LoVo (cell line): ENCODE measurements at places on chromosomes 6 and 20.

- DNase-seq = no peak
Observed at GRCh38 chr6:123712831-123713230, 76.1 kb upstream of the TRDN start.

DNA sequence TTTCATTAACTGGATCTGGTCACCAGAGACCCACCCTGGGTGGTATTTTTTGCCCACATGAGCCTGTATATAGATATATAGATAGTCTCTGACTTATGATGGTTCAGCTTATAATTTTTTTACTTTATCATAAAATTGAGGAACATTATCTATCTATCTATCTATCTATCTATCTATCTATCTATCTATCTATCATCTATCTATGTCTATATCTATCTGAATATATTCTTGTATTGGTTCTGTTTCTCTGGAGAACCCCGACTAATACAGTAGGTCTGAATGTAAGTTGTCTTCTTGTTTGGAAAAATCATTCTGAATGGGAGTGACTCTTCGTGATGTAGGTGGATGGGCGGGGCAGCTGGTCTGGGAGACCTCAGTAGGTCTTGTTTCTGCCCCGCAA, 13.3 kb upstream of the CDKN1A start:
- DNase-seq = no peak

GRCh38 chr20:55514531-55514930, 490.8 kb downstream of the CBLN4 start:
- peak; percentile 41 for DNase-seq

DNA sequence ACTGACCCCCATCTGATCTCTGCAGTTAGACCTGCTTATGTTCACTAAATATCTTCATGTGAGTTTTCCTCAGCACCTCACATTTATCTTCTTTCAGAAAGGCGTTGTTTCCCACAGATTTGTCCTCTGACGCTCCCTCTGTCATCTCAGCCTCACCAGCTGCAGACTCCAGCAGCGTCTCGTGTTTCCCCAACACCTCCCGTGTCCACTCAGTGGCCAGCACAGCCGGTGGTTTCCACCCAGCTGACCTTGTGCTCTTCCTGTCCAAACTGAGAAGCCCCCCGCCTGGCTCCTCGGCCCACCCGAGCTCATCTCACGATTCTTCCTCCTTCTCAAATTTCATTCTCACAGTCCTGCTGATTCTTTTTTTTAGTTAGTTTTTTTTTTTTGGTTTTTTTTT, 12.5 kb downstream of the ERMARD start:
- DNase-seq = no peak

GRCh38 chr6:5084360-5084780, 771 bp upstream of the PPP1R3G start:
- DNase-seq = peak; percentile 5

DNA sequence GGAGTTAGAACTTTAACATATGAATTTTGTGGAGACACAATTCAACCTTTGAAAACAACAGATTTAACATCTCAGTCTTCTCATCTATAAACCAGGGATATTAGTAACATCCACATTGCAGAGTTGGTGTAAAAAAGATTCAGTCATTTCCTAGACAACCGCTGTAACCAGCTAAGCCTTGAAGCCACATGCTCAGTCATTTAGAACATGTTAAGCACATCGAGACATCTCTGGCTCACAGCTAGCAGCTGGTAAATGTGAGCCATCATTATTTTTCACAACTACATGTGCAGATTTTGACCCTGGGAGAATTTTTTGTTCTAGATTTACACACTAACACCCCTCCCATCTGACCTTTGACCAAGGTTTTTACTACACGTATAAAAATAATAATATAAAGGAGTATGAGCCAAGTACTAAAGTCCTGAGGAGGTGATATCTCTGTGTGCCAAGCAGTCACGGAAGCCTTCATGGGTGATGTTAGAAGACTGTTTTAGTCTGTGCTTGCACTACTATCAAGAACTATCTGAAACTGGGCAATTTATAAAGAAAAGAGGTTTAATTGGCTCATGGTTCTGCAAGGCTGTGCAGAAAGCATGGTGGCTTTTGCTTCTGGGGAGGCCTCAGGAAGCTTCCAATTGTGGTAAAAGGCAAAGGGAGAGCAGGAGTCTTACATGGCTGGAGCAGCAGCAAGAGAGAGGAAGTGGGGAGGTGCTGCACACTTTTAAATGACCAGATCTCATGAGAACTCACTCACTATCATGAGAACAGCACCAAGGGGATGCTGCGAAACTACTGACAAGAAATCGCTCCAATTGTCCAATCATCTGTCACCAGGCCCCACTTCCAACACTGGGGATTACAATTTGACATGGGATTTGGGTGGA, 48.7 kb upstream of the IL20RA start:
- no peak for DNase-seq

DNA sequence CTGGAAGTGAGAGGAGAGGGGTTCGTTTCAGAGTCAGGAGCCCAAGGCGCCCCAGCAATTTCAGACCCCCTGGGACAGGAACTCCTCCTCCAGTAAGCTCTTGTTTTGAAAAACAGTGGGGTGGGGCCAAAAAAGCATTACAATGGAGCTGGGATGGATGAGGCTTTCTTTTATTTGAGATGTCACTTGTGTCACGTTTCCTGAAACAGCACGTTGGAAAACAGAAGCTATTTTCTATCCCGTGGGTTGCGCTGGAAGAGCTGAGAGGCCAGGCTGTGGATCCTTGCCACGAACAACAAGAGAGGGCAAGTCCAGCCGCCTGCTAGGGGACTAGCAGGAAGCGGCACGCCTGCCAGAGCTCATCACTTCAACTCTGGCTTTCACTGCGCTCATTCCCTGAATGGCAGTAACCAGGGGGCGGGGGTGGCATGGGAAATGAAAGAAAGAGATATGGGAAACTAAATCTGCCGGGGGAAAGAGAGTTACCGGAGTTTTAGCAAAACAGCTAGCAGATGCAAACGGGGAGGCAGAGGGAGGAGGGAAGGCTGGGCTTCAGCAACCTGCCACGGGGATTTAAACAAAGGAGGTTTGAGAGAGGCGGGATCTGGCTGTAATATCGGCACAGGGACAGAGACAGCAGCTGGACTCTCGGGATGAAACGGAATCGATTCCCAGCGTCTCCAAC, 34.6 kb downstream of the GCNT2 start:
- peak; percentile 10 for DNase-seq

- no peak for DNase-seq
Observed at GRCh38 chr20:16816192-16816591, 68.0 kb downstream of the OTOR start.
